Dorsolateral prefrontal cortex (tissue), 122 donors: ENCODE measurements at places on chromosomes 12 and 14.
A peak's percentile ranks its signal among the peaks of the same experiment; 100 is the strongest.

DNA sequence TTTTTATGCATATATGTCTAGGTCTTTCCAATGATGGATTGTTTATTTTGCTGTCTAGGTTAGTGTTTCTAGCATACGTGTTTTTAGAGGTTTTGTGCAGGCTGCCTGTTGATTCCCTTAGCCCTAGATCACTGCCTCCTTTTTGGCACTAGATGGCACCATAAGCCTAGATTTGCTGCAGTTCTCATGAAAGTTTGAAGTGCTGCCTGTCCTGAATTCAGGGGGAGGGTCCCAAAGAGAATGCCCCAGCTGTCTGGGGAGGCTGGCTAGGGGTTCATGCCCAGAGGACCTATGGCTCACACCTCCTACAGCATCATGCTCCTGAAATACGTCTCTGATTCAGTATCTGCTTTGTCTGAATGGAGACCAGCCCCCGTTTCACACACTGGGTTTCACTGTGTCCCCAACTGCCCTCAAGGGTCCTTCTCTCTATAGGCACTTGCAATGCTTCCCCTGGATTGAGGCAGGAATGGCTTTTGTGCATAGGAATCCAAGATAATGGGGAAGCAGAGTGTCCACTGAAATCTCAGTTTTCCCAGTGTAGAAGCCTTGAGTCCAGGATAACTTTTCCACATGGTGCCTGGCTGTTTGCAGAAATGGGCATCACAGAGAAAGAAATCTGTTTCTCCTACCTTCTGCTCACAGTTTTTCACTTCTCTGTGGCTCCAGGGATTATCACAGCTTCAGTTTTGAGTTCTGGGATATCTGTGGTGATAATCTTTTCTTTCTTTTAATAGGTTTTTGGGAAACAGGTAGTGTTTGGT, 14.2 kb upstream of the TXNRD1 start:
- peak; percentile 24 for DNase-seq

DNA sequence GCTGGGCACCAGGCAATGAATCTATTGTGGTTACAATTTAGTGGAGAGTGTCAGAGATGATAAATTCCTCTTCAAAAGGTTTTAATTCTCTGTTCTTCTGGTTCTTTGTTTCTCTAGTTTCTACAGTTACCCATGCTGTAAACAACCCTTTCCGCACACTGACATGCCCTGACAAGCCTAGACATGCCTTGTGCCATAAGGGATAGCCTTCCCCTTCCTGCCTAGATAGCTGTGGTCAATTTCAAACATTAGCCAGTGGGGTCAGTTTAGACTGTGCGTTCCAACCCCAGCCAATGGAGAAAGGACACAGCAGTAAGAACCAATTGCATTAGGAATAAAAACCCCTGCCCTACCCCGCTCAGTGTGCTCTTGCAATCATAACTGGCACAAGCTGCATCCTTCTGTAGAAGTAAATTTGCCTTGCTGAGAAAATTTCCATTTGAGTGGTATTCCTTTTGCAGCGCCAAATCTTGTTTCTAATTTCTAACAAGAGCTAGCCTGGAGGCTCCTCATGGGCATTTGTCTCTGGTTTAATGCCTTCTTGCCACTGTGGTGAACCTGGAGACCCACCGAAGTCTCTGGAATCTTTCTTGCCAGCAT, 6.4 kb downstream of the EDDM3A start:
- no peak for DNase-seq

GRCh38 chr12:77062846-77063461, 2.4 kb downstream of the E2F7 start:
- no peak for DNase-seq

DNA sequence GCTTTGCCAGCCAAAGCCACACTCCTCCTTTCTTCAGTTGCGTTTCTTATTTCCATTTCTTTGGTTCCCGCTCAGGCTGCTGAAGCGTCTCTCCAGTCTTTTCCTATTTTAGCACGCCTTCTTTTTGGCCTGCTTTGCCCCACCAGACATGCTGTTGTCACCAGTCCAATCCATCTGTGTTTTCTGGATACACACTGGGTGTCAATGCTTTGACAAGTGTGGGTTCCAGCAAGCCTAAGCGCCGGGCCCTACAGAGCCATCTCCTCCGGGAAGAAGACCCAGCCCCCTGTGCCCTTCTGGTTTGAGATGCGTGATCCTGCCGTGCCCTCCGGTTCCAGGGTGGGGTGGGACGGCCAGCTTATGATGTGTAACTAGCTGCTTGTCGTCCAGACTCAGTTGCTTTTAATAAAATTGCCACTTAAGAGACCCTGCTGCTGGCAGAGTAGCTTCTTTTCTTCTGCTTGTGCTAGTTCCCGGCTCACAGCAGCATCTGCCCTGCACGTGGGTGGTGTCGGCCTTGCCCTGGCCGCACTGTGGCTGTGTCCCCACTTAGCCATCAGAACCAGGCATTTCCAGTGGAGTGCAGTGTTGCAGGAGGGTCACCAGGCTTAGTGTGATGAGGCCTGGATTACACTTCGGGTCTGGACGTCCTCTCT, 29.7 kb downstream of the EML1 start:
- DNase-seq = peak; percentile 51

DNA sequence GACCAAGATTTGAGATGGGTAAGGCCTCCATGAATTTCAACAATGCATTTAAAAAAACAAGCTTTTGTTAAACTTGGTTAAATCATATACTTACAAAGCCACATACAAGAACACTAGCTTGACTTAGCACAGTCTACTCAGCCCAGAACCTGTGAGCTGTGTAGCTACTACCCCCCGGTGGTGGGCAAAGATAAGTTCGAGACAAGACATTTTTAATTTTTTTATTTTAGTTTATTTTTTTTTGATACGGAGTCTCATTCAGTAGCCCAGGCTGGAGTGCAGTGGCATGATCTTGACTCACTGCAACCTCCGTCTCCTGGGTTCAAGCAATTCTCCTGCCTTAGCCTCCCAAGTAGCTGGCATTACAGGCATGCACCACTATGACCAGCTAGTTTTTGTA, 3.7 kb upstream of the NECAP1 start:
- no peak for DNase-seq

DNA sequence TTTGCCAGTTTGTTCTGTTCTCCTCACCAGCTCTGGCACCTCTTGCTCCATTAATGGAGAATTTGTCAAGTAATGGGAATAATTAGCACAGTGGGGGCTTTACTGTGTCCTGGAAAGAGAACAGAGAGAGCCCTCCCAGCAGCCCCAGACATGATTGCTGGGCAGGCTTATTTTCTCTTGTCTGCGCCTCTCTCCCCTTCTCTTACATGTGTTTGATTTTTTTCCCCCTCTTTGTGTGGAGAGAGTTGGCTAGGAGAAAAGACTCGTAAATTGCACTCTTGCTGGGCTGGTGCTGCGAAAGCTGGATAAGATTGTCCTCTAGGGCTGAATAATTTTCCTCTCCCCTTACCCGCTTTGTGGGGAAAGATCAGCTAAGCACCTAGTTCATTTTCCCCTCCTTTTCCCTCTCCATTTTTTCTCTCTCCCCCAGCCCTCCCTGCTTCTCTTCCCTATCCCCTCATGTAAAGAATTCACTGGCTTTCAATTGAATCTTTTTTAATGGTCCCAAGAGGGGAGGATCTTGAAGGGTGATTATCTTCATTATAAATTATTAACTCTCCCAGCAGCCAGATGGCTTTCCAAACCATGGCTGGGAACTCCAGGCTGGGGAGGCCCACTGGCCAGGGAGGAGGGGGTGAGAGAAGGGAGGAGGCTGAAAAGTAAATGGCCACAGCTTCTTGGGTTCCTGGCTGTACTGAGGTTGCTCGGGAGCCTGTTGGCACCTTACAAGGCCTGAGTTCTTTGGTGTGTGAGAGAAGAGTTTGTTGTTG, 62.2 kb downstream of the NRXN3 start:
- no peak for DNase-seq

DNA sequence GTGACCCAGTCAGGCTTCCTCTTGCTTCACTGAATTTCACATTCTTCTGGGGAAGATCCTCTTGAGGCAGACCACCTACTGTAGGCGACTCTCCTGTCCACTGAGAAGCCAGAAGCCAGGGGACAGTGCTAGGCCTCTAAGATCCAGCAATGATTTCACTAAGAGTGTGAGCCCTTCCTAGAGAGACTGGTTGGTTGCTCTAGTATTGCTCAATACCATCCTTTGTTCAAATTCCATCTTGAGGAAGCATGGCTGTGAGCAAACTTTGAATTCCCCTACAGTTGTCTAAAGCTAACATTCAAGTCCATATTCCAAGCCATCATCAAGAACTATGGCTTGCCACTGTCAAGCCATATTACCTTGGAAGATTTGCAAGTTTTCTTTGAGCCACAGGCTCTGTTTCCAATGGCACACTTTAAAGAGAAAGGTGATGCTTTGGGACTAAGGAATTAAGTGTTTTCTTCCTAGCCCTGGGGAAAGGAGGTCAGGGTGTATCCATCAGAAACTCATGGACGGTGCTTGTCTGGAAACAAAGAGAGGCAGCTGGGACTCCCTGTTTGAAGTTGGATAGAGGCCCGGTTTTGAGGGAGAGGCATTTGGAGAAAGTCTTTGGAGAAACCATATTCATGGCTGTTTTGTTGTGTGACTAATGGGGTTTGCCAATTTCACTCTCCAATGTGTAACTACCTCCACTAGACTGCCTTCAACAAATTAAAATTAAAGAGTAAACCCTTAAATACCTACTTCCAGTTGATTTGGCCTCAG, 1217.9 kb downstream of the VRK1 start:
- no peak for DNase-seq

GRCh38 chr12:92444763-92445162, 258.0 kb upstream of the PLEKHG7 start:
- DNase-seq = no peak

DNA sequence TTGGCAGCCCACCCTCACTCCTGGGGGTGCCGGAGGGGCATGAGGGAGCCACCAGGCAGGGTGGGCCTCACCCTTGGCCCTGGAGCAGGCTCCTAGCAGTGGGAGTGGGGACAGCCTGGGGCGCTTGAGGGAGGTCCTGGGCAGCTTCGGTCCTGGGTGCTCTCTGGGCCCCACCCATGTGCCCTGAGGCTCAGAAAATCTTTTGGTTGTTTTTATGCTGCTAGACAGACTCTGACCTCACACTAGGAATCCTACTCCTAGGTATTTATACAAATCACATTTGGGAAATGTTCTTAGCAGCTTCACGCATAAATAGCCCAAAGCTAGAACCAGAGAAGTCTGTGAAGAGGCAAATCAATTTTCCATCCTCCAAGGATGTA, 10.9 kb upstream of the ULK1 start:
- DNase-seq = no peak

- no peak for DNase-seq
Measured at GRCh38 chr12:64729909-64730587, 29.2 kb downstream of the GNS start.

- no peak for DNase-seq
Measured at GRCh38 chr14:103001651-103002396, 55.5 kb downstream of the CDC42BPB start.

- DNase-seq = no peak
Measured at GRCh38 chr12:20475542-20475941, 107.2 kb downstream of the PDE3A start.

DNA sequence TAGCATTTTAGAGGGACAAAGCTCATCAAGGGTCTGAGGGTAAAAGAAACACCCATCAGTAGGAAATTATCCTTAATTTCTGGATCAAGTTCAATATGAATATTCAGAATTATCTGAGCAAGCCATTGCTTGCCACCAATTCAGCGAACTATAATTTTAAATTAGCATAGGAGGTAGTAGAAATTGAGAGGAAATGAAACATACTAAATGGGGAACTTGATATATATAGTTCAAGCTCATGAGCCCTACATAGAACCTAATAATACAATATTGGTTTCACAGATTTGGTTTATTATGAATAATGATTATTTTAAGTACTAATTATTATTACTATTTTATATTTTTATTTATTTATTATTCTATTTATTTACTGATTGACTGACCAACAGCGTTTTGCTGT, 42.1 kb upstream of the GXYLT1 start:
- no peak for DNase-seq

DNA sequence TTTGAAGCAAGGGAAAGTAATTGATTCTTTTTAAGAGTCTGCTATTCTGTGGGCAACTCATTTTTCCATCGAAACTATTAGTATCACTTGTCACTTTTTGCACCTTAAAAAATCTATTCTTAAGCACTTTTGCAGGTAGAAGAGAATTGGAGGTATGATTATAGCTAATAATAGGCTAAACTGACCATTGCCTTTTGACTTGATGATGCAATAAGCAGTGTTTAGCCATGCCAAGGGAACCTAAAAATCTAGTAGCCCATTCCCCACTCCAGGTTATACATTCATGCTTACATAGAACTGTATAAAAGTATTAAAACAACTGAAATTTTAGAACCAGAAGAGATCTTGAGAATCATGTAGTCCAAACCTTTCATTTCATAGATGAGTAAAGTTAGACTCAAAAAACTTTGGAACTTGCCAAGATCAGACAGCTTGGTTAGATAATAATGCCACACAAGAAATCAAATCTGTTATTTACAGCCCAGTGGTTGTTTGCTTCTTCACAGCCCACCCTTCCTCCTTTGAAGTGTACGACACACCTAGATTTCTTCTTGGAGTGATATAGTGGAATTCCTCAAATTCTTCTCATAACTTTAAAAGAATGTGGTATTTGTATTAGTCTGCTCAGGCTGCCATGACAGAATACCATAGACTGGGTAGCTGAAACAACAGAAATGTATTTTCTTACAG, 21.7 kb upstream of the GARIN2 start:
- DNase-seq = no peak

GRCh38 chr12:130874696-130875095, 2.8 kb downstream of the RAN start:
- DNase-seq = no peak

GRCh38 chr14:103361867-103362266, 23.3 kb upstream of the MARK3 start:
- DNase-seq = no peak

GRCh38 chr12:76455582-76456345, 103.8 kb downstream of the OSBPL8 start:
- DNase-seq = no peak

DNA sequence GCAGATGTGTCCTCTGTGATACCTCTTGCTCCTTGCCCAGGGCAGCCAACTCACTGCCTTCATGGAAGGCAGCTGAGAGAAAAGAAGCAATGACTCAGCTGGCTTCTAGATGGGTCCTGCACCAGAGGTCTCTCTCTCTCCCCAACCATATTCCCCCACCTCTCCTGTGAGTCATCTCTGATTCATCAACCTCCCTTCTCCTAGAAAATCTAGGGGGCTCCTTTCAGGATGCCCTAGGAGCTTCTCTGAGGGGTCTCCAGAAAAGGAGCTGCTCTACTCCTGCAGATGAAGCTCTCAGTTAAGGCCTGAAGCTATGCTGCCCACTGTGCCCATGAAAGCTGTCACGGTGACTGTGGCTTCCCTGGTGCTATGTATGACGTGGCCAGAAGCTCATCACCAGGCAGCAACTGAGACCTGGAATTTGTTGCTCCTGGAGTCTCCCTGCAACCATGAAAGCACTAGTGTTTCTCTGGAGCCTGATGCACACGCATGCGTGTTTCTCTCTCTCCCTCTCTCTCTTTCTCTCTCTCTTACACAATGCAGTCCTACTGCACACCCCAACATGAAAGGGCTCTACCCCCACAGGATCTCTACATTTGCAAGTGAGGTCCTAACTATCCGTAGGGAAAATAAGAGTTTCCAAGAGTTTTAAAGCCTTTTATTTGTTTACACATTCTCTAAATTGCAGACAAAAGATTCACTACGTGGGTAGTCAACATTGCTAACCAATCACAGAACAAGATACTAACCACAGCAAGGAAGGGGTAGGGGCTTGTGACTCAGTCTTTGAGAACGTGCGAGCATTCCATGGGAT, 285.3 kb downstream of the DPF3 start:
- no peak for DNase-seq
